ENCODE measurements at places on chromosomes 6 and 20.

DNA sequence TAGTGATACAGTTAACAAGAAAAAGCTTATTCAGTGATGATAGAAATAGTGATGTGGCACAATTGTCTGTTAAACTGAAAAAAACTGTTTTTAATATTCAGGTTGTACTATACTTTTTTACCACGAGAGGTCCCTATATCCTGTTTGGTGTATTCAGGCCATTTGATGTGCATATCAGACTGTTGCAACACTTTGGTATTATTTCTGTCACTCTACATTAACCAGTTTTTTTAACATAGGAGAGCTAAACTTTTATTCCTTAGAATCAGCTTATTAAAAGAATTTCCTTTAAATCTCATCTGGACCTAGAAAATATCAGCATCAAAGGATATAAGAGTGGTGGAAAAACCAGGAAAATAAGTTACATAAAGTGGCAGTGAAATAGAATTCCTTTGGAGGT is 36.8 kb downstream of the TSPYL4 start:
- peak; percentile 54 for DNase-seq

DNA sequence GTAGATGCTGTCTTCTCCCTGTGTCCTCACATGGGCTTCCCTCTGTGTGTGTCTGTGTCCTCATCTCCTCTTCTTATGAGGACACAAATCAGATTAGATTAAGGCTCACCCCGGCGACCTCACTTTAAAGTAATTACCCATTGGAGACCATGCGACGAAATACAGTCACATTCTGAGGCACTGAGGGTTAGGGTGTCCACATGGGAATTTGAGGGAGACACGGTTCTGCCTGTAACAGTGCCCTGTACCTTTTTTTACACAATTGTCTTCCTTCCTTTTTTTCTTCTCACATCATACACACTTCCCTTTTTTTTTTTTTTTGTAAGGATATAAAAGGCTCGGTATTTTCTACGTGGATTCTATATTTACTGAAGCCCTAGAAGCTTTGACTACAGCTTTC is 48.9 kb downstream of the DEK start:
- no peak for DNase-seq

DNA sequence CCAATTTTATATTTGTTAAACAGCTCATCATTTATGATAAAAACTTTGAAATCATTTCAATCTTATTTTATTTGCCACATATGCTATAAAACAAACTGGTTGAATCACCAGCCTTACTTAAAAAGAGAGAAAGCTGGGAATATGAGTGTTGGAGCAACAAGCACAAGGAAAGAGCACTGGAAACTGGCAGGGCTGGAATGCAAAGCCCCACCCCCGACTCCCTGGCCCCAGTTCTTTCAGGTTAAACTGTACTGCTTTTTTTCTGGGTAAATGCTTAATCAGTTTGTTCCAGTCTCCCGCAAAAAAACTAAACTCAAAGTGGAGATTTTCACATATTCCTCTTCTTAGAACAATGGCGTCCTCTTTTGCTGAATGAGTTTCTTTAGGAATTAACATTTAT is 433.8 kb upstream of the NOX3 start:
- DNase-seq: no peak

GRCh38 chr20:51340451-51340840 is 202.1 kb downstream of the NFATC2 start:
- DNase-seq: no peak

- DNase-seq: peak; percentile 99
These were observed 2.8 kb upstream of the PHF20 start for GRCh38 chr20:35768731-35769664.

GRCh38 chr6:32895006-32895345 is 41.0 kb downstream of the PSMB9 start:
- no peak for DNase-seq

DNA sequence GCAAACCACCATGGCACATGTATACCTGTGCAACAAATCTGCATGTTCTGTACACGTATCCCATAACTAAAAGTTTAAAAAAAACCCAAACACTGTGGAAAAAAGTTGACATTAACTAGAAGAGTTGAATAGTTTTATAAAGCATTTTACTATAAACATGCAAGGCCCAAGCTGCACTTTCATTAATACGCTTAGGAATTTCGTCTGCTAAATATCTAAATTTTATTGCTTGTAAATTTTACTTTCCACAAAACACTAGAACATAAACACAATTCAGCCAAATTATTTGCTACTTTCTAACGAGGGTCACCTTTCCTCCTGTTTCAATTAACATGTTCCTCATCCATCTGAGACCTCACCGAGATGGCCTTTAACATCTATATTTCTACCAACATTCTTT is 74.4 kb upstream of the MAN1A1 start:
- DNase-seq: no peak

- DNase-seq: no peak
These were observed 54.8 kb downstream of the BTBD3 start for GRCh38 chr20:11972478-11972877.

GRCh38 chr6:20693466-20694063 is 159.3 kb downstream of the CDKAL1 start:
- peak; percentile 72 for DNase-seq

GRCh38 chr20:53750827-53751619 is 157.4 kb upstream of the ZNF217 start:
- DNase-seq: peak; percentile 75

GRCh38 chr6:137811916-137812553 is 55.0 kb upstream of the TNFAIP3 start:
- no peak for DNase-seq

DNA sequence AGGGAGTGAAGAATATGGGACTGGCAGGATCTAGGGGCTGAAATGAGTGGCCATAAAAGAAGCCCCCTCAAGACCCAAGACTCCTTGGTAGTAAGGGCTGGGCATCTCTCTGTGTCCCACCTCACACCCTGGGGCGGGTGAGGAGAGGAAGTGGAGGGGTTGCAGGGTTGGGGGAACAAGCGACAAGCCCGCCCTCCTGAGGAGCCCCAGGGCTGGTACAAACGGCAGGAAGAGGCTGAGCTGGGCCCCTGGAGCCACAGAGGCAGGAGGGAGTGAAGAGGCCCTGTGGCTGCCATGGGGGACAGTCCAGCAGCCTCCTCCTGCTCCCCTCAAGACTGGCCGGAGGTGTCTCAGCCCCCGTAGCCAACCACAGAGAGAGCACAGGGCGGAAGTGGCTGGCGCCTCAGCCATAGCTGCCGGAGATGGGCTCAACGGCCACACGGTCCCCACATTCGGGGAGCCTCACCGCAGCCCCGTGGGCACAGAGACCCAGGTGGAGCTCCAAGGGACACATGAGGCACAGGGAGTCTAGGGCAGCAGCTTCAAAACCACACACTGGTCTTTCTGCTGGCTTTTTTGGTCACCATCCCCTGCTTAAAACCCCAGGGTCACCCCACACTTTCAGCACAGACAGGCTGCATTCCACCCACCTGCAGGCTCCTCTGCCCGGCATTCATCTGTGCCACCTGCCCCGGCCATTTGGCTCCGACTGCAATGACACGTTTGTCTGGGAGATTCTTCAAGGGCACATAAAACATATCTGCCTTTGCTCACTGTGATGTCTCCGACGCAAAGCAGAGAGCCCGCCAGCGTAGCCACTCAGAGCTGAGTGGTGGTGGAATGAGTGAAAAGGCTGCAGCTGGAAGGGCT is 524 bp downstream of the C20orf203 start:
- no peak for DNase-seq

GRCh38 chr20:59082981-59083380 is 40.4 kb upstream of the PRELID3B start:
- peak; percentile 11 for DNase-seq

DNA sequence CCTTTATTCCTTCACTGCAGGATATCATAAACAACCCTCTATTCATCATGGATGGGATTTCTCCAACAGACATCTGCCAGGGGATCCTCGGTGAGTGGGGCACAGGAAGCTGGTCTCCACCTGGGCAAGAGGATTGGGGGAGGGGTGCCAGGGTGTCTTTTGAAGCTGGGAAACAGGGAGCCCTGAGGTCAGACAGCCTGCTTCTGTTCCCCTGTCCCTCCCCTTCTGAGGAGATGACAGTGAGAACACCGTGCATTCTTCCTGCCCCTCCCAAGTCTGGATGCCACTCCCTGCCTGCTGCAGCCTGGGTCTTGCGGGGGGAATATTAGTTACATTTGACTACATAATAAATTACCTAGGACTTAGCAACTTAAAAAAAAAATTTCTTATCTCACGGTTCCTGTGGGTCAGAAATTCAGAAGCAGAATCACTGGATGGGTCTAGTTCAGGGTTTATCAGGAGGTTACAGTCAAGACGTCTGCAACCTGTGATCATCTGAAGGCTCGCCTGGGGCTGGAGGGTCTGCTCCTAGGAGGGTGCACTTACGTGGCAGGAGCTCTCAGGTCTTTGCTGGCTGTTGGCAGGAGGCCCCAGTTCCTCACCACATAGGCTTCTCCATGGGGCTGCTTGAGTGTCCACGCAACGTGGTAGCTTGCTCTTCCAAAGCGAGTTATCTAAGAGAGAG is 11.4 kb downstream of the CAPN11 start:
- DNase-seq: no peak

DNA sequence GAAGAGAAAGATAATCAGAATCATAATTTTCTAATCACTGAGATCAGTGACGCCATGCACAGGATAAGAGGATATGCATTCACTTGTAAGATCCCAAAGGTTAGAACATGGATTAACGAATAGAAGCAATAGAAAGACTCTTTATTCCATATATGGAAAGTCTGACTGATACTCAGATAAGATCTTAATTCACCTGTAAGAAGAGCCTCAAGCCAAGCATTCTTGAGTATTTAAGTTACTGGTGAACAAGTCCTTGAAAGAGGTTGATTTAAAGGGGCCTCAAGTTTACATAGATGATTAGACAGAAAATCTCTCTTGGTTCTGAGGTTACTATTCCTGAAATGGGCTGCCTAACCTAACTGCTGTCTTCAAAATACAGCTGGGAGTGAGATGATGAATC is 53.8 kb upstream of the MTRF1L start:
- no peak for DNase-seq

GRCh38 chr6:35041086-35041861 is 99.9 kb downstream of the TCP11 start:
- DNase-seq: no peak

- DNase-seq: no peak
These were observed 168.4 kb downstream of the VEGFA start for GRCh38 chr6:43938178-43939105.

GRCh38 chr6:4801491-4802110 is 25.4 kb downstream of the CDYL start:
- no peak for DNase-seq

DNA sequence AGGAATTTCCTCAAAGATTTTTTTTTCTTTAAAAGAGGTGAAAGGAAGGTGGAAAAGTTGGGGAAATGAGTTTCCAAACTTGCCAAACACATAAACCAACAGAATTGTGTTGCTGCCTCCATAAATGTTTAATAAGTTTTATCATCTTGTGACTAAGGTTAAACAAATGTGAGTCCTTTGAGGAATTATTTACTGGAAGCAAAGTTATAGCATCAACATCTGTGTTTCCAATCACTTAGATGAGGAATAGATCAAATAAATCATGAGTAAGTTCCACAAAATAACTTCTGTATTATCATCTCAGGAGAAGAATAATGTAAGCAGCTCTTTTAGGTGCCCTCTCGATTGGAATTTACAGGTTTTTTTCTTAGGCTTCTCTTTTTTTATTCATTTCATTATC is 20.5 kb downstream of the TSHZ2 start:
- peak; percentile 32 for DNase-seq

DNA sequence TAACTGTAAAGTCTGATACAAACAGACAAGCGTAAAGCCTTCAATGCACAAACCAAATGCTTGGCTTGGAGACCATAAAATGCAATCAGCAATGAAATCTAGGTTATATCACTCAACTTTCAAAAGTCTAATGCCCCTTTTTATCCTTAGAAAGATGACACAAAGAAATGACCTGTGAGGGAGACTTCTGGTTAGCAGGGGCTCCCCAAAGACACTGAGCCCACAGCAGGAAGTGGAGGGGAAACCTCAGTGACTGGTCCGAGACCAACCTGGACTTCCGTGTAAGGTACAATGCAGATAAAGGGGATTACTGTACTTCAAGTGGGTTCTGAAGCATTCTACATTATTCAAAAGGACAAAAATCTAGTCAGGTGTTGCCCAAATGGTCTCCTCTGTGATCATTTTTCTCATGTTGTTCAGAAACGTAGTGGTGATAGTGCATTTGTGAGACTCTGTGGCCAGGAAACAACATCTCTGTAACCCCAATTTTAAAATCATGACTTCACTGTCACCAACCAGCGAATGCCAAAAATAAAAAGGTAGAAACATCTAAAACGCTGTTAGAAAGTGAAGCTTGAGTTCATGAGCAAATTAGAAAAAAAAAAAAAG is 88.2 kb downstream of the HIVEP2 start:
- DNase-seq: no peak

- DNase-seq: peak; percentile 51
These were observed 125.4 kb upstream of the SAMD5 start for GRCh38 chr6:147382945-147383554.

DNA sequence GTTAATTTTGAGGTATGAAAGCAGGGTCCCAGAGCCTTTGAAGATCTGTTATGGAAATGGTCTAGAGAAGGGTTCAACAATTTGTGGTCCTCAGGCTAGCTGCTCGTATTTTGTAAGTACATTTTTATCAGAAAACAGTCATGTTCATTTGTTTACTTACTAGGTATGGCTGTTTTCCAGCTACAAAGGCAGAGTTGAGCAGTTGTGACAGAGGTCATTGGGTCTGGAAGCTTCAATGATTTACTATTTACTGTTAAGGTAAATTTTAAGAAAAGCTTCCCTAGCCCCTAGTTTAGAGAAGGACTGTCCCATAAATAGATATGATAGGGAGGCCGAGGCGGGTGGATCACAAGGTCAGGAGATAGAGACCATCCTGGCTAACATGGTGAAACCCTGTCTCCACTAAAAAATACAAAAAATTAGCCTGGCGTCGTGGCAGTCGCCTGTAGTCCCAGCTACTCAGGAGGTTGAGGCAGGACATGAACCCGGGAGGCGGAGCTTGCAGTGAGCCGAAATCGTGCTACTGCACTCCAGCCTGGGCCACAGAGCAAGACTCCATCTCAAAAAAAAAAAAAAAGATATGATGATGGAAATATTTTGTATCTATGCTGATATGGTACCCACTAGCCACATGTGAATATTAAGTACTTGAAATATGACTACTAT is 538.4 kb upstream of the CITED2 start:
- no peak for DNase-seq

DNA sequence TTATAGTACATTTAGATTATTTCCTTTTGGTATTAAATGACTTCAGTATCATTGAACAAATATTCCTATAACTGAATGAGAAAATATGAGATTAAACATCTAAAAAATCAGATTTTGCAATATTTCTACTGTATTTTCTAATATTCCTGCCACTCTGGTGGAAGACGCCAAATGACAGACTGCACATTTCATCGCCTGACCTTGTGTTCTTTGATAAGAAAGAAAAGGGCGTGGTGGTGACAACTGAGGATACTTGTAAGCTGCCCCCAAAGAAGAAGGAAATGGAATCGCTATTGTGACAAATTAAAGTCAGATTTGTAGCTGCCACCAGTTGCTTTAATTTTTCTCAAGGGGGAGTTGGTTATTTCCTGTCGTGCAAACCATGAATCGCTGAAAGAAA is 131.3 kb downstream of the MTFR2 start:
- DNase-seq: no peak

DNA sequence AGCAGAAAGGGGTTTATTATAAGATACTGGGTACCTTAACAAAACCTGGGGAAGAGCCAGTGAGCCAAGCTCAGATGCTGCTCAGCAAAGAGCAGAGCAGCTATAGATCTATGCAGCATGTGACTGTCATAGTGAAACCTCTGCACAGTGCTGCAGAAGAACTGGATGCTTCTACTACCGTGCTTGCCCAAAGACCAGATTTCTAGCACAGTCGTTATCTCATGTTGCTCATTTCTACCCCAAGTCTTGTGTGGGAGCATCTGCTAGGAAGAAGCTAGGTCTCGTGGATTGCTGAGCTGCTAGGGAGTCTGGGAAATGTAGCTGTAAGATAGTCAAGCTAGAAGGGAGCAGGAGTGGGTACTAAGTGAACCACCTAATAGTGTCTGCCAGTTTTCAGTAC is 31.7 kb upstream of the GNRH2 start:
- DNase-seq: no peak

All from fibroblast of mammary gland (primary cell).